ENCODE measurements at places on chromosomes 13 and 19.

GRCh38 chr19:51127755-51128154 lies 3.0 kb downstream of the SIGLEC9 start:
- H3K27ac ChIP-seq = no peak overlapping the region
- H3K36me3 ChIP-seq = no peaks in the 10 kb centered on the region
- H3K4me3 ChIP-seq = no peak overlapping the region
- H3K4me1 ChIP-seq = peaks cover 4% of the 10 kb centered on the region
- peaks cover 16% of the 10 kb centered on the region for H3K27me3 ChIP-seq

GRCh38 chr13:60654415-60654814 lies 257.4 kb downstream of the TDRD3 start:
- H3K36me3 ChIP-seq = no peaks in the 10 kb centered on the region
- H3K27ac ChIP-seq = no peak overlapping the region
- H3K4me1 ChIP-seq = no peaks in the 10 kb centered on the region

GRCh38 chr19:51681286-51681941 lies 11.7 kb upstream of the SPACA6 start:
- H3K4me1 ChIP-seq = no peaks in the 10 kb centered on the region
- peaks cover 4% of the 10 kb centered on the region for H3K36me3 ChIP-seq
- no peak overlapping the region for H3K4me3 ChIP-seq
- H3K27ac ChIP-seq = peak overlapping the region; percentile 74
- peaks cover 31% of the 10 kb centered on the region for H3K27me3 ChIP-seq

GRCh38 chr13:41610404-41610803 lies 153.1 kb downstream of the RGCC start:
- DNase-seq = no peak
- no peaks in the 10 kb centered on the region for H3K27me3 ChIP-seq
- H3K4me3 ChIP-seq = no peak overlapping the region
- H3K4me1 ChIP-seq = peaks cover 47% of the 10 kb centered on the region

DNA sequence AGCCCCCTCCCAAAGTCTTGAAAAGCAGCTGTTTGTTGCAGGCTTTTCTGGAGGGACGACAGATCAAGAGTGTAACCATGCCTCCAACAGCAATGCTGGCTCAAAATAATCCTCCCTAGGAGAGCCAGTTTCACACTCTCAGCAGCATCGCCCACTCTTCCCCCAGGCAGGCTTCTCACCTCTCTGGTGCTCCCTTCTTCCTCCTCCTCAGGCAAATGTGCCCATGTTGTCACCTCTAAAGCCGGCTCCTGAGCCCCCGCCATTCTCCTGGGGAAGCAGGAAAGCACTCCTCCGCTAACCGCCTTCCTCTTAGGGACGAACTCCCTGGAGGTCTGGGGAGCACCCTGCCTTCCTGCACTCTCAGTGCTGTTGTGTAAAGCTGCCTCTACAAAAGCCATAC lies 98.9 kb upstream of the SGCG start:
- no peaks in the 10 kb centered on the region for H3K4me1 ChIP-seq
- no peaks in the 10 kb centered on the region for H3K27me3 ChIP-seq
- no peak for DNase-seq
- no peak overlapping the region for H3K4me3 ChIP-seq

GRCh38 chr19:29854033-29854432 lies 42.2 kb downstream of the CCNE1 start:
- H3K36me3 ChIP-seq = no peaks in the 10 kb centered on the region
- H3K4me3 ChIP-seq = no peak overlapping the region
- H3K4me1 ChIP-seq = no peaks in the 10 kb centered on the region
- peaks cover 10% of the 10 kb centered on the region for H3K27me3 ChIP-seq
- no peak for DNase-seq

GRCh38 chr19:46862503-46862834 lies 1.7 kb downstream of the ARHGAP35 start:
- H3K4me1 ChIP-seq = peaks cover 21% of the 10 kb centered on the region
- no peak overlapping the region for H3K4me3 ChIP-seq
- H3K27me3 ChIP-seq = no peaks in the 10 kb centered on the region
- no peak for DNase-seq

- H3K27ac ChIP-seq = peak overlapping the region; percentile 70
- peak overlapping the region; percentile 12 for H3K4me3 ChIP-seq
- DNase-seq = no peak
- H3K27me3 ChIP-seq = no peaks in the 10 kb centered on the region
- peaks cover 22% of the 10 kb centered on the region for H3K36me3 ChIP-seq
These were observed 86.6 kb downstream of the STK24 start for GRCh38 chr13:98490195-98490836.

DNA sequence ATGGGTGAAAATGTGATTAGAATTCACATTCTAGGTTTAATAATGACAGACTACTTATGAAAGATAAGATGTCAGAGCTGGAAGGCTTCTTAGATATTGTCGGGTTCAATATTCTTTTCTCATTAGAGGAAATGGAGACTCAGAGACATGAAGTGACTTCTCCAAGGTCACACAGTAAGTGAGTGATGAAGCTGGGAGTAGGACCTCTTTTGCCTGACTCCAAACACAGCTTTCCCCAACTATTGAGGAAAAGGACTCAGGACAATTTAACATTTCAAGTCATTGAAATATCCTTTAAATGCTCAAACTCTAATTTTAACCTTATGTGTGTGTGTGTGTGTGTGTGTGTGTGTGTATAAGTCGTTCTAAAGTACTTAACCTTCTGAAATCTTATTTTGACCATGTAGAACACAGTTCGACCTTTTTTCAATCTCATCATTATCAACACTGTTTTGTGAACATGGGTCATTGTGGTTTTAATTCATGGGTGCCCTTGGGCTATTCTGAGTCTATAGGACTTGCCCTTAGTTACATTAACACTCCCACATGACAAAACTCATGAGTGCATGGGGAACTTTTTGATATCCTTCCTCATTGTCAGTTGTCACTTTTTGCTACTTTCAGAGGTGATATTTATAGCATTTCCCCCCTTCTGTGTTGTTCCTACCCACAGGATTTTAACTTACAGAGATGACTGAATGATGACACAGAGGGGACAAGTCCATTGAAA lies 53.0 kb downstream of the LRCH1 start:
- H3K27me3 ChIP-seq = no peaks in the 10 kb centered on the region
- H3K4me1 ChIP-seq = peaks cover 75% of the 10 kb centered on the region
- H3K4me3 ChIP-seq = no peak overlapping the region
- H3K27ac ChIP-seq = peak overlapping the region; percentile 10

- peak; percentile 74 for DNase-seq
- H3K4me1 ChIP-seq = peaks cover 42% of the 10 kb centered on the region
- H3K4me3 ChIP-seq = peak overlapping the region; percentile 94
- H3K27ac ChIP-seq = peak overlapping the region; percentile 93
These were observed 740 bp downstream of the WDFY2 start for GRCh38 chr13:51584731-51585672.

DNA sequence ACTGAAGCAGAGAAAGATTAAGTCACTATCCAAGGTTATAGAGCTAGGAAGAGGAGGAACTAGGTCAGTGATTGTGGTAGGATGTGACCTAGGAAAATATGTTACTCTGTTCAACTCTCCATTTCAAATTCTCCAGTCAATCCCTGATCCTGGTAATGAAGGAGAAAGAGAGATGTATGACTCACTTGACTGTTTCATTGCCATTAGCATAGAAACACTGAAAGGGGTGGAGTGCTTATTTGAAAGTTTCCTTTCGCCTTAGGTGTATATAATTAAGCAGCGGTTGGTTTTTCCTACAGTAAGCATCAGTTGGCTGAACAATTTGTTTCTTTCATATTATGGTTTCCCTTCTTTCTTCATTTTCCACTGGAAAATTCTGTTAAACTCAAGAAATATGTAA lies 198.1 kb upstream of the CSNK1A1L start:
- H3K36me3 ChIP-seq = no peaks in the 10 kb centered on the region
- no peaks in the 10 kb centered on the region for H3K27me3 ChIP-seq
- H3K27ac ChIP-seq = no peak overlapping the region
- no peaks in the 10 kb centered on the region for H3K4me1 ChIP-seq
- H3K4me3 ChIP-seq = no peak overlapping the region

- peaks cover 4% of the 10 kb centered on the region for H3K4me1 ChIP-seq
- no peak overlapping the region for H3K4me3 ChIP-seq
- peaks cover 5% of the 10 kb centered on the region for H3K27me3 ChIP-seq
- H3K27ac ChIP-seq = no peak overlapping the region
- H3K36me3 ChIP-seq = no peaks in the 10 kb centered on the region
- DNase-seq = no peak
These were observed 165.4 kb downstream of the SUCLA2 start for GRCh38 chr13:47835470-47836228.

GRCh38 chr13:34124666-34125306 lies 306.8 kb downstream of the RFC3 start:
- peaks cover 3% of the 10 kb centered on the region for H3K4me1 ChIP-seq
- no peak for DNase-seq
- H3K4me3 ChIP-seq = no peak overlapping the region
- H3K27ac ChIP-seq = peak overlapping the region; percentile 11

DNA sequence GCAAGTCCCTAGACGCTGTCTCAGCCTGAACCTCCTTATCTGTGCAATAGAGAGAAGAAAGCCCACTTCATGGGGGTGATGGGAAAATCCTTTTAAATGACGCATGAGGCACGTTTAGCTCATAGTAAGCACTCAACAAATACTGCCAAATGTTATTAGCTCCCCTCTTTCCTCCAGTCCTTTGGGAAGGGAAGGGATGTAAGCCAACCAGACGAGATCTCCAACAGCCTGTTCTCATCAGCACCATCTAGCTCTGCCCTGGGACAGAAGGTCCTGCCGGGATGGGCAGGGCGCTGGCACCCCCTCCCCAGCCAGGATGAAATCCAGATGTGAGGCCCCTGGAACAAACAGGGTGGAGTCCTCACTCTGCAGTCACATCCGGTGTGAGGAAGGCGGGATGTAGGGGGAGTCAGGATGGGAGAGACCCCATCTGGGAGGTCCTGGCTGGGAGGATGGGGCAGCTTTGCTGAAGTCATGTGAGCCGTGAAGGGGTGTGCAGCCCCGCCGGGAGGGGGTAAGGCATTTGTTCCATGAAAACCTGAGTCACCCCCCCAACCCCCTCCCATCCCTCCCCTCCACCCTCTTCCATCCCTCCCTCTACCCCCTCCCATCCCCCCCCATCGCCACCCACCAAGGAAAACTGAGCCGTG lies 4.6 kb downstream of the S1PR2 start:
- peaks cover 15% of the 10 kb centered on the region for H3K4me1 ChIP-seq
- H3K27ac ChIP-seq = peak overlapping the region; percentile 11
- DNase-seq = peak; percentile 73
- peaks cover 3% of the 10 kb centered on the region for H3K36me3 ChIP-seq
- H3K27me3 ChIP-seq = no peaks in the 10 kb centered on the region
- H3K4me3 ChIP-seq = peak overlapping the region; percentile 78

DNA sequence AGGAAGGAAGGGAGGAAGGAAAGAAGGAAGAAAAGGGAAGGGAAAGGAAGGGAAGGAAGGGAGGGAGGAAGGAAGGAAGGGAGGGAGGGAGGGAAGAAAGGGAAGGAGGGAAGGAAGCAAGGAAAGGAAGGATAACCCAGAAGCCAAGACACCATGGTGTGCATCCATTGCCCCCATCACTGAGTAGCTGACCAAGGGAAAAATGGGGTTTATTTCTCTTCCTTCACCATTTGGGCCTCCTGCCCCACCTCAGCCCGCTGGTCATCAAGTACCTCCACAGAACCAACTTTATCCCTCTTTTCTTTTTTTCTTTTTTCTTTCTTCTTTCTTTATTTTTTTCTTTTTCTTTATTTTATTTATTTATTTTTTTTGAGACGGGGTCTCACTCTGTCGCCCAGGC lies 20.4 kb downstream of the CABP5 start:
- H3K36me3 ChIP-seq = no peaks in the 10 kb centered on the region
- no peak overlapping the region for H3K4me3 ChIP-seq
- no peak for DNase-seq
- no peaks in the 10 kb centered on the region for H3K4me1 ChIP-seq
- no peak overlapping the region for H3K27ac ChIP-seq

- DNase-seq = no peak
- peak overlapping the region; percentile 43 for H3K27ac ChIP-seq
- no peak overlapping the region for H3K4me3 ChIP-seq
- H3K36me3 ChIP-seq = no peaks in the 10 kb centered on the region
- peaks cover 9% of the 10 kb centered on the region for H3K27me3 ChIP-seq
These were observed 238.3 kb upstream of the MAB21L1 start for GRCh38 chr13:35714588-35715377.

- peak overlapping the region; percentile 57 for H3K27ac ChIP-seq
- peaks cover 5% of the 10 kb centered on the region for H3K4me1 ChIP-seq
These were observed 91.0 kb upstream of the MYCBP2 start for GRCh38 chr13:77417897-77418296.

GRCh38 chr13:21012211-21012610 lies 49.2 kb downstream of the LATS2 start:
- H3K27ac ChIP-seq = no peak overlapping the region
- peaks cover 46% of the 10 kb centered on the region for H3K4me1 ChIP-seq
- no peak overlapping the region for H3K4me3 ChIP-seq

- H3K36me3 ChIP-seq = peaks cover 5% of the 10 kb centered on the region
- H3K27me3 ChIP-seq = no peaks in the 10 kb centered on the region
- peaks cover 12% of the 10 kb centered on the region for H3K4me1 ChIP-seq
- no peak for DNase-seq
These were observed 576 bp downstream of the APBA3 start for GRCh38 chr19:3760871-3761361.

GRCh38 chr19:13334801-13335481 lies 171.3 kb downstream of the CACNA1A start:
- no peak overlapping the region for H3K27ac ChIP-seq
- peaks cover 22% of the 10 kb centered on the region for H3K27me3 ChIP-seq
- H3K4me1 ChIP-seq = no peaks in the 10 kb centered on the region
- no peak overlapping the region for H3K4me3 ChIP-seq
- DNase-seq = no peak
- no peaks in the 10 kb centered on the region for H3K36me3 ChIP-seq

DNA sequence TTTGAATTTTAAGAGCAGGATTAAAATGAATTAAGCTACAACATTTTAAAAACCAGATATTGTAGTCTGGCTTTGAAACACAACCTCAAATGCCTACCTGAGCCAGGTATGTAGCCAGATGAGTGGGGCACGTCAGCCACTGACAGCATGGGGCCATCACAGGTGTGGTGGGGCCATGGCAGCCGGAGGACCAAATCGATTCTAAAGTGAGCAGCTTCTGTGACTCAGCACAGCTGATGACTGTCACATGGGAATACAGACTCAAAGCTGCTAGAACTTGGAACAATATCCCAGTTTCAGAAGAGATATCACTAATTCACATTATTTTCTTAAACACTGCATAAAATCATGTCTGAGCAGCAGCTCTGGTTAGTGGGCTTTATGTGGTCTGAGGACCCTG lies 52.8 kb downstream of the SERP2 start:
- DNase-seq = no peak
- H3K36me3 ChIP-seq = no peaks in the 10 kb centered on the region
- H3K27me3 ChIP-seq = peaks cover 2% of the 10 kb centered on the region
- peaks cover 21% of the 10 kb centered on the region for H3K4me1 ChIP-seq

DNA sequence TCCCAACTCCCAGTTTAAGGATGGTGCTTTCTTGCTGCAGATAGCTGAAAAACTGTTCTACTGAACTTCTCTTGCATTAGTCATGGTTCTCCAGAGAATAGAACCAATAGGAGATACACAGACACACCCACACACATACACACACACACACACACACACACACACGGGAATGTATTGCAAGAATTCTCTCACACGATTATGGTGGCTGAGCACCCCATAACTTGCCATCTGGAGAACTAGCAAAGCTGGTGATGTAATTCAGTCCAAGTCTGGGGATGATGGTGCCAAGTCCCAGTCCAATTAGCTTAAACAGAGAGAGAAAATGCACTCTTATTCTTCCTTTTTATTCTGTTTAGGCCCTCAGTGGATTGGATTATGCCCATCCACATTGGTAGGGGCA lies 643.9 kb downstream of the DIAPH3 start:
- no peaks in the 10 kb centered on the region for H3K4me1 ChIP-seq
- H3K36me3 ChIP-seq = no peaks in the 10 kb centered on the region
- no peak overlapping the region for H3K27ac ChIP-seq
- H3K27me3 ChIP-seq = no peaks in the 10 kb centered on the region

- peaks cover 13% of the 10 kb centered on the region for H3K4me1 ChIP-seq
- DNase-seq = no peak
- peaks cover 7% of the 10 kb centered on the region for H3K36me3 ChIP-seq
These were observed 6.9 kb downstream of the NOSIP start for GRCh38 chr19:49573425-49573824.

Data from type B pancreatic cell (in vitro differentiated cells).